ENCODE measurements at places on chromosomes 5 and 9.

DNA sequence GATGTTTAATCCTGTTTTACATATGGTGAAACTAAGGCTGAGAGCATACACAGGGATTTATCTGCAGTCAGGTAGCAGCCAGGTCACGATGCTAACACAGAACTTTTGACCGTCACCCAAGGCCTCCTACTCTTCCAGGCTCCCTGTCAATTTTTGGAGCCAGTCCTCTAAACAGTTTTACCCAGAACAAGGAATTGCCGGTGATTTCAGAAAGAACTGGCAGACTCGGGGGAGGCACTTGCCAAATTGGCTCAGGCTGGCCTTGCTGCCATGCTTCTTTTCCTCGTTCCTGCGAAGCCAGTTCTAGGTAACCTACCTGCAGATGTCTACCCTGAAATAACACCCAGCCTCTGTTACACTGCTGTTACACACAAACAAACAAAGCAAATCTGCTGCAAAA lies 21.2 kb downstream of the GRIA1 start:
- no peak for DNase-seq

DNA sequence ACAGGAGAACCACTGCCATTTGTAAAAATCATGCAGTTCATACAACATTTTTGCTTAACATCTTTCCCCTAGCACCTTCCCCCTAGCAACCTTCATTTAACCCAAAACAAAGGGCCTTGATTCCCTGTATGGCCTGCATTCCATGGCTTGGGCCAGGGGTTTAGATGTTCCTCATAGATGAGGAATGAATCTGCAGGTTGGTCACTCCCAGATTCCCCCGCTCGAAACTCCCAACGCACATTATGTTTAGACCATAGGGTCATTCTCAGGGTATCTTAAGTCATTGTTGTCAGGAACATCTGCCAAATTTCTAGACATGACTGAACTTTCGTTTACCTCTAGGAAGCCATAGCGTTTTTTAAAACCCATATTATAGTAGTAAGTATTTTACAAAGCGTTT lies 282.2 kb upstream of the VLDLR start:
- DNase-seq = no peak

DNA sequence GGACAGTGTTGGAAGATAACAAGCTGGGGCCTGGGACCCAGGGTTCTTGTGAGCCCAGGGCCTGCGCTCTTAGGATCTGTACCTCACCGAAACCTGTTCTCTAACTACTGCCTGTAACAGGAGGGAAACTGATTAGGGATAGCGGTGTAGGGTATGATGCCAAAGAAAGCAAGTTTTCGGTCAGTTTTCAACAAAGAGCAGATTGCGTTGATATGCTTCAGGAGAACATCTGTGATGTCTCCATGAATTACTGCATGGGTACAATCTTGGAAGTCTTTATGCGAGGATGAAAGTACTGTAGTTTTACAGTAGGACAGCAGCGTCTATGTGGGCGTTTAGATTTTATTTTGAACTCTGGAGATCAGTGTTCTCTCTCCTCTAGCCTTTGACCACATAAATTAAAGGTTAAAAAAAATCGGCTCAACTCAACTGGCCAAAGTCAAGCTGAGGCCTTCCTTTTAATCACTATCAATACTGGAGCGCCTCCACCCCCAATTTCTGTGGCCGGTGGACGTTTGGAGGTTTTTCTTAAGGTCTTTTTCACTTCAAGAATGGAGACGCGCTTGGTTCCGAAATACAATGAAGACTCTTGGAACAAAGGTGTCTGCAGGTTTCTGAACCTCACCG lies 3.0 kb downstream of the NFIL3 start:
- DNase-seq = peak; percentile 20

DNA sequence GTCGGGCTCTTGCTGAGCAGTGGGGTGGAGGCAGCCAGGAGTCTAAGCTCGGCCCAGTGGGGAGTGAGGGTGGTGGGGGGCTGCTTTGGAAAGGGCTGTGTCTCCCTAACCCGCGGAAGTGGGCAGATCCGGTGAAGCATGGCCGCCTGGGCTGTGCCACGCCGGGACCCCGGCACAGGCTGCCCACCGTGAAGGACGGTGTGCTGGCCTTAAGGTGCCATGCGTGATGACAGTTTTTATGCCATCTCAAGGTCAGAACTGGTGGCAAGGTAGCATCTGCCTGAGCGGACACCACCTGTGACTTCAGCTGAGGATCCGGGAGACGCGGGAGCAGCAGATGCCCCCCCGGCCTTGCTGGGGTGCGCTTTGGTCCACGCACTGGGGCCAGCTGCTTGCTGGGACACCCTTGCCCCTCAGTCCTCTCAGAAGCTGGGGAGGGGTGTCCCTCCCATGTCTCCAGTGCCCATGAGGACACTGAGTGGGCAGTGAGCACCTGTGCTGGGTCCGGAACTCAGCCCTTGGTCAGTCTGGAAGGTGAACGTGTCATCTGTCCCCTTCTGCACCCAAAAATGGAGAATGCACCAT lies 53.9 kb downstream of the AHRR start:
- no peak for DNase-seq

- no peak for DNase-seq
Observed at GRCh38 chr5:159149085-159149484, 49.4 kb upstream of the EBF1 start.

- DNase-seq = peak; percentile 57
Observed at GRCh38 chr5:96660971-96661854, 963 bp upstream of the CAST start.

- no peak for DNase-seq
Observed at GRCh38 chr9:14111696-14112095, 202.2 kb downstream of the NFIB start.

GRCh38 chr5:126777975-126778674 lies 1.2 kb downstream of the LMNB1 start:
- DNase-seq = peak; percentile 98

DNA sequence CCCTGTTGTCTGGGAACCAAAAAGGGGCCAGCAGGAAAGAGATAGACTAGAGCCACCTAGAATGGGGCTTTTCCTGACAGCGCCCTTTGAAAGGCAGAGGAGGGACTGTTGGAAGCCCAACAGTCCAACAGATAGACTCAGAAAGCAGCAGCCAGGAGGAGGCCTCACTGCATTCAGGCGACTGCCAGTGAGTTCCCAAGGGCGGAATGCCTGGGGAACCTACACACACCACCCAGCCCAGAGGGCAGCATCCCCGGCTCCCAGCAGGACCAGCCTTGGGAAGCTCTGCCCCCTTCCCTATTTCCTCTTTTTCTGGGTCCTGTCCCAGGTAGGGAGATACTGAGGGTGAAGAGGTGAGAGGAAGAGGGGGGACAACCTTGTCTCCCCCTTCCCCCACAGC lies 192.4 kb upstream of the KLF4 start:
- DNase-seq = no peak

- DNase-seq = no peak
Observed at GRCh38 chr9:127548352-127548881, 63.7 kb upstream of the STXBP1 start.

DNA sequence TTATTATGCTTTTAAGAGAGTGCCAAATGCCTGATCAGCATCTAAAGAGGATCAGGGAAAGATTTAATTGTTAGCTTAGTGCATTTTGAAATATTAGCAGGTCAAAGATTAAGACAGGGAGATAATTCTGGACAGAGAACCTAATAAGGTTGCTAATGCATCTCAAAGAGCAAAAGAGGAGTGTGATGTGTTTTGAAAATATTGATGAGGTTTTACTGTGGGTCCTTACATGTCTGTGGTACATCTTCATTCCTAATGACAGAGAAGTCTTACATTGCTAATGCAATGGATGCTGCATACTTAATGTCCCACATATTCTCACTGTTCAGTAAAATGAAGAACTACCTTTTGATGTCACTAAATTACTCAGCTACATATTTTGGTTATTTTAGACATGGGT lies 154.1 kb downstream of the TAF11L14 start:
- no peak for DNase-seq

DNA sequence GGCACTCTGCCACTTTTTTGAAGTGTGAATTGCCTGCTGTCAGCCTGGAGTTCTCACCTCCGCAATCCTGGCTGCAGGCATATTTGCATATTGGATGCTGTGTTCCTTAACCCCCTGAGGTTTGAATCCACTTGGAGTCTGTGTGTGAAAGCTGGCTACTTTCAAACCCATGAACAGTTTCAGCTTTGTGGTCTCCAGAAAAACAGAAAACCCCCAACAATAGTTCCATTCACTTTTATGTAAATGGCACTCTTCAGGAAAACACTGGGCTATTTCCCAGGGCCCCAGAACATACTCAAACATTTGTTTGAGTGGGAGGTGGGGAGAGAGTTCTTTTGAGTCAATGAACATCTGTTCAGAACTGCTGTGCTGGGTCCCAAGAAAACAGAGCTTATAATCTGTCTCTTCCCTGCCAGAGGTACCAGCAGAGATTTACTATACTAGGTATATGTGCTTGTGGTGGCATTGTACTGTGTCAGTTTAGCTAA lies 5.0 kb downstream of the NUDT2 start:
- DNase-seq = no peak

GRCh38 chr5:135156715-135157404 lies 122.8 kb upstream of the PITX1 start:
- no peak for DNase-seq

- DNase-seq = no peak
Observed at GRCh38 chr9:4864234-4864661, 71.5 kb downstream of the RCL1 start.

DNA sequence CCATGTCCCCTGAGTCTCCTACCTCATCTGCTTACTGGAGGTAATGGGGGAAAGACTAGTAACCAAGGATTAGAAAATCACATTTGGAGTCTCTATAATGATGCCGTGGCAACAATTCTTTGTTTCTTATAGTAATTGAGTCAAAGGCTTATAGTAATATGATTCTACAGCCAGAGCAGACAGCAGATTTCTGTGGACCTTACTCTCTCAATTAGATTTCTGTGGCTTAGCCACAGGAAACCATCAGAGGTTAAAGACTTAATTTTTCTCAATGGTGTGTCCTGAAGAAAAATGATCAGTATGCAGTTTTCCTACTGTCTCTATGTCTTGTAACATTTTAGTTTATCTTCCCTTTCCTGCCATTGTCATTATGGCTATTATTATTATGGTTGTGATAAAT lies 59.3 kb upstream of the CD180 start:
- no peak for DNase-seq

- DNase-seq = no peak
Observed at GRCh38 chr9:132588098-132588497, 5.7 kb downstream of the BARHL1 start.

DNA sequence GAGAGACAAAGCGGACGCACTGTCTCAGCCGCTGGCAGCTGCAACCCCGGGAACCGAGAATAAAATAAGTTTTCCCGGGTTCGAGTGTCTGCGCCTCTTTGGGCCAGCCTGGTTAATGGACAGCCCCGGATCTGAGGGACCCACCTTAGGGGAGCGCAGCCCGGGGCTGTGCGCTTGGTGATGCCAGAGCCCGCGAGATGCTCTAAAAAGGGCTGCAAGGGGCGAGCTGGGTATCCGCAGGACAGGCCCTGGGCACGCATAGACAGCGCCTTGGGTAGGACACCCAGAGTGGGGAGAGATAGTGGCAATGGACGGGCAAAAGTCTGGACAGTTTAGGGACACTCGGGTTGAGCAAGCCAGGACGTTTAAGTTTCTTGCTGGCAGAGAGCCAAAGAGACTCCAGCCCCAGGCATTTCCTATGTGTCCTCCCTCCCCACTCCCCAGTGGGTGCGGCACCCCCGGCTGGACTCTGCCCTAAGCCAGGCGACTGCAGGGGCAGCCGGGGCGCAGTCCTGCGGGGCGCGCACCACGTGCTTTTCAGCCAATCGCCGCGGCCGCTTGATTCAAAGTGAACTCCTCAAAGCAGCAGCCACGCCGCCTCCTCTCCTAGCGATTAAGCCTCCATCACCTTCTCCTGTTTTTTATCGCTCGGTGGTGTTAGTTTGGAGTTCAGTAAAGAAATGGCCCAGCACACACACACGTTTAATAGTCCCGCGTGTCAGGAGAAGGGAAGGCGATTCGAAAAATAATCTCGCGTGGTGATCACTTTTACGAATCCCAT lies 616 bp upstream of the ENC1 start:
- DNase-seq = peak; percentile 93

GRCh38 chr9:15982182-15982581 lies 429.3 kb downstream of the CCDC171 start:
- no peak for DNase-seq

DNA sequence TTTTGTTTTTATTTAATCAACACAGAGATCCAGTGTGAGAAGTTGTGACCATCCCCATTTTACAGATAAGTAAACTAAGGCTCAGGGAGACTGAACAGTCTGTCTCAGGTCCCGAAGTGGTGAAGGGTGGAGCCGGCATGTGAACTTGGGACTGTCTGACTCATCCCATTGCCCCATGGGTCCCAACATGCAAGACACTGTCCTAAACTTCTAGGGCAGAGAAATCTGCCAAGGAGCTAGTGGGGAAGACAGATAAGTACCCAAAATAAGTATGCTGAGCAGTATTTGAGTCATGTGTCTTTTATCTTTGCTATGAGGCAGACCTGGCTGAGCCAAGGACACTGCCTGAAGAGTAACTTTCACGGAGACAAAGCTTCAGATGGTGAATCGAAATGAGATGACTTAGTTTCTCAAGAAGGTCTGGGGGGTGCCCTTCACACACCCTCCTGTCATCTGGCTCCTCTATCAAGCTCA lies 64.3 kb upstream of the SLC25A51 start:
- peak; percentile 68 for DNase-seq

DNA sequence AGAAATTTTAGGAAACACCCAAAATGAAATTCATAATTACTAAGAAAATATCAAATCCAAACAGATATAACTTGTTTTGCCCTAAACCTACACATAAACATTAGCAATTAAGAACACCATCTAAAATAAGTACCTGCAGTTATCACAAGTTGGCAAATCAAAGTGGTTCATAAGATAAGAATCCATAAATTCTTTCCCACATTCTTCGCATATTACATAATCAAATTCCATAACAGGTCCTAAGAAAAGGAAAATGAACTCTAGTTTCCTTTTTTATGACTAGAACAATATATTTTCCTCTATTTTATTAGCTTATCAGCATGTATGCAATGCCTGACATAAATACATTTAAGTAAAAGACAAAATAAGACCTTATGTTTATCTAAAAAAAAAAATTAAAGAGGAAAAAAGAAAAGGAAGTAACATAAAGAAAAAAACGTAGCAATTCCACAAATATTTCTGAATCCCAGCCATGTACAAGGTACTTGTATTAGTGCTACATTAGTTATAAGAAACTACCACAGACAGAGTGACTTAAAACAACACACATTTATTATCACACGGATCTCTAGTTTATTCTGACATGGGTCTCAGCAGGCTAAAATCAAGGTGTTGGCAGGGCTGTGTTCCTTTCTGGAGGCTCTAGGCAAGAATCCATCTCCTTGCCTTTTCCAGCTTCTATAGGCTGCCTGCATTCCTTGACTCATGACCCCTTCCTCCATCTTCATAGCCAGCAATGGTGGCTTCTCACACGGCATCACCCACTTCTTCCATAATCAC lies 7.5 kb downstream of the XPA start:
- DNase-seq = peak; percentile 73

GRCh38 chr9:88721025-88721424 lies 186.0 kb downstream of the NXNL2 start:
- DNase-seq = no peak

- no peak for DNase-seq
Observed at GRCh38 chr9:124530246-124530645, 23.0 kb upstream of the NR5A1 start.

GRCh38 chr9:98791608-98792490 lies 4.5 kb downstream of the ANKS6 start:
- DNase-seq = no peak

- DNase-seq = no peak
Observed at GRCh38 chr5:140162781-140163180, 12.2 kb upstream of the CYSTM1 start.

Measured in ELR (cell line).